ENCODE measurements at places on chromosomes 7 and 10. TPM values are rescaled to one million over a fixed set of nuclear protein-coding genes. Genes with fewer than 3 reads are reported as not detected.

The GJD4 gene
- polyA plus RNA-seq, result 0.13 TPM

The OR6B1 gene
- not detected for polyA plus RNA-seq

The FAM25C gene
- not detected for polyA plus RNA-seq

The INSYN2A gene
- polyA plus RNA-seq, result 1.6 TPM

DNA sequence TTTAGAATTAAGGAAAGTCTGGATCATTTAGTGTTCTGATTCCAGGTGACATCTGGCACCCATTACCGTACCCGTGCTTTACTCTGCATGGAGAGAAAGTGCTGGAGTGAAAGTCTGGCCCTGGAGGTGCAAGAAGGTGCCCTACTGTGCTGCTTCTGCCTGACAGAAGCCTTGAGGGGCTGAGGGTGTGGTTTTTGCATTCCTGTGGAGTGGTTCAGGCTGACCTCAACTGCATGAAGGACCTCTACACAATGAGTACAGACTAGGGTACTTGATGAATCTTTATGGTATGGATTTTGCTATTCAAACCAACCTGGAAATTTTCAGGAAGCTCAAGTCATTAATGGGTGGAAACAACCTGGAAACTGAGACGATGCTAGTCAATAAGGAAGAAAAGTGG, 45.1 kb upstream of the GSAP start:
- no peak for DNase-seq

DNA sequence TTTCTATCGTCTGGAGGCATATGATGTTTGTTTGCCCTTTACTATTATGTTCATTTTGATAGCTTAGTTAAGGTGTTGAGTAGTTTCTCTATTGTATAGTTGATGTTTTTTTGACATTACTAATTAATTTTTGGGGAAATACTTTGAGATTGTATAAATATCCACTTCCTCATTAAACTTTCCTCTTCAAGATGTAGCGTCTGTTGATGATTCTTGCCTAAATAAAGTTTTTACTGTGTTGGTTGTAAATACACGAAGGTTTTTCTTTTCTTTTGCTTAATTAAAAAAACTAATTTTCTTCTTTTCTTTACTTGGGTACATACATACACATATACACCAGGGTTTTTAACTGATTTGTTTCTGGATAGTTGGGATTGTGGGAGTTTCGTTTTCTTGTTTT, 8.5 kb downstream of the KMT2E start:
- no peak for DNase-seq

The UBN2 gene
- 24.3 TPM for polyA plus RNA-seq

DNA sequence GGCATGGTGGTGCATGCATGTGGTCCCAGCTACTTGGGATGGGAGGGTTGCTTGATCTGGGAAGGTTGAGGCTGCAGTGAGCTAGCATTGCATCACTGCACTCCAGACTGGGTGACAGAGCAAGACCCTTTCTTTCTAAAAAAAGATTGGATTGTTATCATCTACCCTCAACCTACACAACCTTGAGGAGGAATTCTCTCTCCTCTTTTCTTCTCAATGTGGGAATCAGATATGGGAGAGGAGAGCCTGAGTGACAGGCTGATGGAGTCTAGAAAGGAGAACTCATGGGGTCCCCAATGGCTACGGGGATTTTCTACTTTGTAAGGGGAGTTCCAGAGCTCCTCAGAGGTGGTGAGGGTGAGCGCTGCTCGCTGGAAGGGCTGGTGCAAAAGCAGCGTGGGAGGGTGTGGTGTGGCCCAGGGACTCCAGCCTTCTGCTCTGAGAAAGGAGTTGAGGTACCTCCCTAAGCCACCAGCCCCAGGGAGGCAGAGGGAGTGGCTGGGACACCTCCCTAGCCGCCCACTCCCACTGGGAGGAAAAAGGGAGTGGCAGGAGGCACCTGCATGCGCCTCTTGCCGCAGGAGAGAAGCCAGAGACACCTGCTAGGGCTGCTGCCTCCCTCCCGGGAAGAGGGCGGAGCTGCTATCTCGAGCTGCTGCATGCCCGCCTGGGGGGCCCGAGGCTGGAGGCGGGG, 48.4 kb downstream of the GATA3 start:
- DNase-seq, result no peak

- no peak for DNase-seq
These were observed 78.4 kb upstream of the GJD4 start for GRCh38 chr10:35526746-35527145.

- no peak for DNase-seq
These were observed 85.2 kb upstream of the SGCE start for GRCh38 chr7:94741179-94741578.

The CFAP70 gene
- polyA plus RNA-seq, result 19.3 TPM

All from left lung (tissue), 14 donors.